ENCODE measurements at places on chromosomes 3 and 15. TPM values are rescaled to one million over a fixed set of nuclear protein-coding genes. Genes with fewer than 3 reads are reported as not detected.

The NAALADL2 gene
- polyA plus RNA-seq, result 1.2 TPM

The GP9 gene
- polyA plus RNA-seq, result not detected

The ZBED2 gene
- not detected for polyA plus RNA-seq

The KCNMB3 gene
- polyA plus RNA-seq, result 3.8 TPM

- H3K27ac ChIP-seq, result 0 out of 2 replicates have a peak overlapping the region, but pooled peaks have one; percentile 3
- no peaks in the 10 kb centered on the region for H3K27me3 ChIP-seq
- peak; percentile 54 for DNase-seq
- H3K36me3 ChIP-seq, result no peaks in the 10 kb centered on the region
- H3K4me1 ChIP-seq, result peaks cover 14% of the 10 kb centered on the region
These were observed 533.1 kb downstream of the TBL1XR1 start for GRCh38 chr3:176663837-176664831.

The MEIS2 gene
- 0.27 TPM for polyA plus RNA-seq

The NR1I2 gene
- polyA plus RNA-seq, result 0.89 TPM

DNA sequence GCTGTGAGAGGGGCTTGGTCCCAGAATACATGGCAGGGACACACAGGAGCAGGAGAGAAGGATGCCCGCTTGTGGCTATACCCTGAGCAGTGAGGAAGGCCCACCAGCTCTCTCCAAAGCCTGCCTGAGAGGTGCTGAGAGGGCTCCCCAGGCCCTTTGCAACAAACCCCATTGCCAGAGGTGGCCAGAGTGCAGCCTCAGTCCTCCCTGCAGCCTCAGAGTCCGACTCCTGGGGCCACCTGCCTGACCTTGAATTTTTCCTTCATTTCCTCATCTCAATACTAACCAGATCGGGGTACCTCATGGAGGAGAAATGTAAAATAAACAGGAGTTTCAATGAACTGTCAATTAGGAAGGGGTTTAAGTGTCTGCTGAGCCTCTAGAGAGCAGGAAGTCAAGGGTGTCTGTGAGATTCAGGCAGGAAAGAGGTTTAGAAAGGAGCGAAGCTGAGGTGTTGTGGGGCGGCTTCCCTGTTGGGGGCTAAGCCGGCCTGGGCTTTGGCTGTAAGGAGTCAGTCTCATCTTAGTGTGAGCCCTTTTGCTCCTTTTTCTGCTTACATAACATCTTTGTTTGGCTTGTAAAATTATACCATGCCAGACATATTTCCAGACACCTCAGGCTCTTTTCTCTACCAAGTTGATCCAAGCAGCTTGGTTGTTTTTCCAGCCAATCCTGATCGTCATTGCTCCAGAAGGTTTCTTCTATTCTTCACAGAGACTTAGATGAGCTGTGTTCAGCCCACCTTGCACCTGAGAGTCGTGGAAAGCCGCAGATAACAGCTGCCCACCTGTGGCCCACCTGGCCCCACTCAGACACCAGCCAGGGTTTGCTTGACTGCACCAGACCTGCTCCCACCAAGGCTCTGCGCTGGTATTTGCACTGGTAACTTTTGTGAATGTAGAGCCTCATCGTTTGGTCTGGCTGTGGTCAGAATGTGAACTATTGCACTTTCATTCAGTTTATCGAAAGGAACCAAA, 36.7 kb downstream of the CMTM7 start:
- H3K4me1 ChIP-seq, result peaks cover under 1% of the 10 kb centered on the region

The PDIA3 gene
- 585 TPM for polyA plus RNA-seq

DNA sequence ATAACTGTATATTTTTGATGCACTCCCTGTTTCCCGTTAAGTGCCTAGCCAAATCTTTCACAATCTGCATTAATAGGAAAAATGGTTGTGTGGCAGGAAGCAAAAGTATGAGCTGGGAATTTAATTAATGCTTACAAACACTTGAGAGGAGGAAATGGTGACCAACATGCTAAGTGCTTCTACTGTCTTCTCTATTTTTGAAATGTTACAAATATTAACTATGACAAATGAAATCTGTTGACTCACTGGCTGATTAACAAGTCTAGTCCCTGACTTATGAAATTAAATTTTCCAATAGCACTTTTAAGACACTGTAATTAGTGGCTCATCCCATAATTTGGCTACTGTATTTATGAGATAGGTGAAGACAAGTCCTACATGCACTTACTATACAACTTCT, 446.9 kb upstream of the DPPA4 start:
- no peaks in the 10 kb centered on the region for H3K27me3 ChIP-seq
- H3K36me3 ChIP-seq, result no peaks in the 10 kb centered on the region
- no peak overlapping the region for H3K4me3 ChIP-seq
- no peak overlapping the region for H3K27ac ChIP-seq
- no peaks in the 10 kb centered on the region for H3K4me1 ChIP-seq
- no peak for DNase-seq

The SRGAP3 gene
- polyA plus RNA-seq, result 7.5 TPM

- H3K36me3 ChIP-seq, result no peaks in the 10 kb centered on the region
- 0 out of 2 replicates have a peak, but pooled peaks cover 6% of the 10 kb centered on the region for H3K4me1 ChIP-seq
- H3K27ac ChIP-seq, result no peak overlapping the region
- DNase-seq, result peak; percentile 90
- H3K4me3 ChIP-seq, result no peak overlapping the region
- H3K27me3 ChIP-seq, result no peaks in the 10 kb centered on the region
These were observed 15.6 kb downstream of the TMEM158 start for GRCh38 chr3:45210308-45211041.

The ATP13A5 gene
- not detected for polyA plus RNA-seq

GRCh38 chr3:185724761-185725160, 100.1 kb downstream of the IGF2BP2 start:
- H3K27me3 ChIP-seq, result no peaks in the 10 kb centered on the region
- peaks cover 61% of the 10 kb centered on the region for H3K4me1 ChIP-seq
- no peaks in the 10 kb centered on the region for H3K36me3 ChIP-seq
- H3K4me3 ChIP-seq, result no peak overlapping the region
- 0 out of 2 replicates have a peak overlapping the region, but pooled peaks have one; percentile 76 for H3K27ac ChIP-seq

The GAP43 gene
- polyA plus RNA-seq, result 48.1 TPM

DNA sequence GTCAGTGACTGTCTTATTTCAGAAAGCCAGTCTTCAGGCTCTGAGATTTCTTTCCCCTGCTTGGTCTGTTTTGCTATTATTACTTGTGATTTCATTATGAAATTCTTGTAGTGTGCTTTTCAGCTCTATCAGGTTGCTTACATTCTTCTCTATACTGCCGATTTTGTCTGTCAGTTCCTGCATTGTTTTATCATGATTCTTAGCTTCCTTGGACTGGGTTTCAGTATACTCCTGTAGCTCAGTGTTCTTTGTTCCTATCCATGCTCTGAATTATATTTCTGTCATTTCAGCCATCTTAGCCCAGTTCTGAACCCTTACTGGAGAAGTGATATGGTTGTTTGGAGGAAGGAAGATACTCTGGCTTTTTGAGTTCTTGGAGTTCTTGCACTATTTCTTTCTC, 40.5 kb downstream of the CEP63 start:
- no peaks in the 10 kb centered on the region for H3K27me3 ChIP-seq
- H3K27ac ChIP-seq, result no peak overlapping the region
- no peak overlapping the region for H3K4me3 ChIP-seq
- no peak for DNase-seq

- H3K27me3 ChIP-seq, result no peaks in the 10 kb centered on the region
- H3K4me3 ChIP-seq, result no peak overlapping the region
- DNase-seq, result peak; percentile 58
- H3K36me3 ChIP-seq, result no peaks in the 10 kb centered on the region
- no peaks in the 10 kb centered on the region for H3K4me1 ChIP-seq
These were observed 262.1 kb downstream of the NAALADL2 start for GRCh38 chr3:175121225-175121624.

DNA sequence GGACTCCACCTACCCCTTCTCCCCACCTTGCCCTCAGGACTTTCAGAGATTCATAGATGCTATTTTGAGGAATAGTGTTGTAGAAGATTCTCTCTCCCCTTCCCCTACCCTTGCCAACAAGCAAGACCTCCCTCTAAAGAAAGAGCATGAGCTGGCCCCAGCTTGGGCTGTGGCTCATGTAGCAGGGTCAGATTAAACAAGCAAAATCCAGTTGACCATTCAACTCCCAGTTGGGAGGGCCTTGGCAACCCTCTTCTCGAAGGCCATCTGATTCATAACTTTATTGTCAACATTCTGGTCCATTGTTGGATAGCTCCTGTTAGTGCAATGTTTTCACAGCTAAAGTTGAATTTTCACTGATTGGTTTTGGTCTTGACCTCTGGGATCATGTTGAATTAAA, 41.1 kb downstream of the TNFAIP8L3 start:
- H3K27ac ChIP-seq, result no peak overlapping the region
- H3K36me3 ChIP-seq, result no peaks in the 10 kb centered on the region
- no peaks in the 10 kb centered on the region for H3K27me3 ChIP-seq
- H3K4me3 ChIP-seq, result no peak overlapping the region
- peaks cover 10% of the 10 kb centered on the region for H3K4me1 ChIP-seq
- DNase-seq, result no peak

GRCh38 chr3:133988631-133989161, 41.0 kb downstream of the SLCO2A1 start:
- peak; percentile 71 for DNase-seq
- H3K27ac ChIP-seq, result no peak overlapping the region
- no peak overlapping the region for H3K4me3 ChIP-seq
- H3K4me1 ChIP-seq, result peaks cover 29% of the 10 kb centered on the region
- no peaks in the 10 kb centered on the region for H3K27me3 ChIP-seq
- H3K36me3 ChIP-seq, result no peaks in the 10 kb centered on the region

DNA sequence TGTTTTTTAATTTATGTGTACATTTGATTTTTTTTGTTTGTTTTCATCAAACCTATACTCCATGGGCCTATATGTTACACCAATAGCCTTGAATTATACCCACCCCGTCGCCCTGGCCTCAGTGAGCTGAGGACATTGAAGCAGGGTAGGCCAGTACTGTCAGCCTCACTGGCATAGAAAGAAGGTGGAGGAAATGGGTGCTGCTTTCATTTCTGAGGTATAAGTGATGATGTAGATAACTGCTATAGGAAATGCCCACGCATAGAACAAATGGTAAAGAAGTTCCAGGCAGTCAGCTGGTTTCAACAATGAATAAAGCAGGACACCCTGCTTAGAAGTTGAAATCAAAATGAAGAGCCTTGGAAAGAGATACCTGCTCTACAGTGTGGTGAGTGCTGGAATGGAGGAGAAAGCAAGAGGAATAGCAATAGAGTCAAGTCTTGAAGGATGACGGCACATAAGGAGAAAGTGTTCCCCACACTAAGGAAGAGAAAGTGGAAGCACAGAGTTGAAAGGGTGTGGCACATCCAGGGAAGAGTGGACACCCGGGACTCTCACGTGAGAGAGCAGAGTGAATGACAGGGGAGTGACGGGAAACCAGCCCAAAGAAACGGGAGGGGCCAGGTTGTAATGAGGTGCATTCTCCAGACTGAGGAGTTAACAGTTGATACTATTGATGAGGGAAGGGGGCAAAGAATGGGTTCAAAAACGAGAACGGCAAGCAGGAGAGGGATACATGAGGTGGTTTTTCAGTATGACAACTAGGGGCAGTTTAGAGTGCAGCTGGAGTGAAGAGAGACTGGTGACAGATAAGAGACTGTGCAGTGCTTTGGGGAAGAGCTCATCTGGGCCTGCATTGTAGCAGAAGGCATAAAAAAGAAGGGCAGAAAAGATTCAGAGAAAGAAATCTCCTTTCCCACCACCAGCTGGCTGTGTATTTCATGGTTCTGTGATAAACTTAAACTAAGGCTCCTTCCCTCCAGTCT, 70.5 kb downstream of the KLHL25 start:
- no peaks in the 10 kb centered on the region for H3K4me1 ChIP-seq
- H3K27me3 ChIP-seq, result no peaks in the 10 kb centered on the region
- no peak for DNase-seq
- H3K36me3 ChIP-seq, result peaks cover 5% of the 10 kb centered on the region

The CASR gene
- polyA plus RNA-seq, result 0.03 TPM

- H3K4me1 ChIP-seq, result no peaks in the 10 kb centered on the region
- no peaks in the 10 kb centered on the region for H3K27me3 ChIP-seq
These were observed 44.5 kb upstream of the PDE8A start for GRCh38 chr15:84937144-84937543.

GRCh38 chr3:109642025-109642424, 304.7 kb upstream of the DPPA4 start:
- no peak for DNase-seq
- H3K27me3 ChIP-seq, result no peaks in the 10 kb centered on the region
- no peak overlapping the region for H3K27ac ChIP-seq
- H3K36me3 ChIP-seq, result no peaks in the 10 kb centered on the region

GRCh38 chr3:182702216-182702615, 91.1 kb upstream of the ATP11B start:
- DNase-seq, result no peak
- no peaks in the 10 kb centered on the region for H3K36me3 ChIP-seq

- H3K4me1 ChIP-seq, result peaks cover 6% of the 10 kb centered on the region
- DNase-seq, result peak; percentile 92
- H3K27ac ChIP-seq, result no peak overlapping the region
- H3K36me3 ChIP-seq, result peaks cover 8% of the 10 kb centered on the region
- H3K27me3 ChIP-seq, result no peaks in the 10 kb centered on the region
These were observed 165.4 kb downstream of the TJP1 start for GRCh38 chr15:29656636-29657475.

- no peaks in the 10 kb centered on the region for H3K27me3 ChIP-seq
- peaks cover 47% of the 10 kb centered on the region for H3K4me1 ChIP-seq
These were observed 25.1 kb upstream of the UTS2B start for GRCh38 chr3:191355406-191355805.

DNA sequence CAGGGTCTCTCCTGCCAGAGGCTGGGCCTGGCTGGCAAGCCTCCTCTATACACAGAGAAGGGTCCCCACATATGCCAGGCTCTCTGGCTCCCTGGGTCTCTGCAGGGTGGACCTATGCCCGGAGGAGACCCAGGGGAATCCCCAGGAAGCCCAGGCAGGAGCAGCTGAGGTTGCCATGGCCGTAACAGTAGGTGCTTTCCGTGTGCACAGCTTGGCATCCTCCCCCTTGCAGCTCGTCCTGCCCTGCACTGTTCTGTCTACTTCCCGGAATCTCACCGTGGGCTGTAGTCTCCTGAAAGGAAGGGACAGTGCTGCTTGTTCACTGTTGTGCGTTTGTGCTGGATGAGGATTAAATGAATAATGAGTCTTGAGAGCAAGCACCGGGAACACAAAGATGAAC, 47.8 kb downstream of the DAPK2 start:
- H3K4me3 ChIP-seq, result no peak overlapping the region
- DNase-seq, result no peak
- no peak overlapping the region for H3K27ac ChIP-seq
- H3K4me1 ChIP-seq, result no peaks in the 10 kb centered on the region
- no peaks in the 10 kb centered on the region for H3K36me3 ChIP-seq

The STAB1 gene
- 1.1 TPM for polyA plus RNA-seq

DNA sequence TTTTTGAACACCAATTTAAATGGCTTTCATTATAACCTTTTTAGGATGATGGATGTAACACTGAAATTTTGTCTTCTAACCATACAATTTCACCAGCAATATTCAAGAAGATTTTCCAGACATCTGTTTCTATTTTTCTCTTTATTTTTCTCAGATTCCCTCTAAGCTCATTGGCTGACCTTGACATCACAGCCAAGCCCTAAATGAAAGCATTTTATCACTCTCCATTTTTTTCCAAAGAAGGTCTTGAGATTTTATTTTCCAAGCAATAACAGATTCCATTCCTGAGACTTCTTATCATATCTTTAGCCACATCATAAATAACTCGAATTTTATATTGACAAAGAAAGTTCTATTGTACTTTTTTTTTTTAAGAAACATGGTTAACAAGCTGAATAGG, 392.6 kb upstream of the THBS1 start:
- no peak for DNase-seq
- no peak overlapping the region for H3K4me3 ChIP-seq
- no peak overlapping the region for H3K27ac ChIP-seq
- no peaks in the 10 kb centered on the region for H3K36me3 ChIP-seq
- no peaks in the 10 kb centered on the region for H3K27me3 ChIP-seq

The SLC41A3 gene
- 13.4 TPM for polyA plus RNA-seq

- no peaks in the 10 kb centered on the region for H3K36me3 ChIP-seq
- no peaks in the 10 kb centered on the region for H3K4me1 ChIP-seq
- no peak overlapping the region for H3K4me3 ChIP-seq
- no peak overlapping the region for H3K27ac ChIP-seq
These were observed 242.9 kb downstream of the VGLL3 start for GRCh38 chr3:86748015-86748414.
